T-cell (primary cell): ENCODE measurements at places on chromosomes 4 and X.

DNA sequence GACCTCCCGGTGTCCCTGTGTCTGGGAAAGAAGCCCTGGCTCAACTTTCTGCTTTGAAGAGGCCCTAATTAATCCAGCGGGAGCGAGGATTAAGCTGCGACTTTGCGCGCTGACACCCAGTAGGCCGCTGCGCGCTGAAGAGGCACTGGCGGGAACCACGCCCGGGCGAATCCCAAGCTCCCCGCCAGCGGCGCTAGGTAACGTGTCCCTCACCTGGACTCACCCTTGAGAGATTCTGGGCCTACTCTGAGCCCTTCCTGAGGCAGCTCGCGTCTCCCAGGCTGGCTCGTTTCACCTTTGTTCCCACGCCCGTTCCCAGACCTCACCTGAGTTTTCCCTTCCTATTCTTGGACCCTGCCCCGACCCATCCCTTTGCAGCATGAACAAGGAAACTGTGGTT lies 616 bp upstream of the KLHL34 start:
- no peak for DNase-seq

DNA sequence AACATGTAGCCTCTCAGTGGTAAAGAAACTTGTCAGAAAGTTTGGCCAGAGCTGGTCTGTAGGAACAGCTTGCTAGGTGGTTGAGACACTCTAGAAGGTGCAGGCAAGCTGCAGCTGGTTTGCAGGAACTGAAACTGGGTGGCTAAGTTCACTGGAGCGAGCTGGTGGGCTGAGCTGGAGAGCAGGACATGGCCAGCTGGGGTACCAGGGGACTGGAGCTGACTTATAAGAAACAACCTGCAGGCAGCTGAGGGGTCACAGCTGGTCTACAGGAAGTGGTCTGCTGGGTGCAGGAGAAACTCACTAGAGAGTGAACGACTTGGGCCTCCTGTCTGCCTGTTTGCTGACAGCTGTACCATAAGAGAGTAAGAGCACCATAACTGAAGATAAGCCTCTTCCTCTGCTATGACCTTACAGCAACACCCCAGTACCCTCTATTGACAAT lies 157.1 kb upstream of the LNX1 start:
- no peak for DNase-seq

DNA sequence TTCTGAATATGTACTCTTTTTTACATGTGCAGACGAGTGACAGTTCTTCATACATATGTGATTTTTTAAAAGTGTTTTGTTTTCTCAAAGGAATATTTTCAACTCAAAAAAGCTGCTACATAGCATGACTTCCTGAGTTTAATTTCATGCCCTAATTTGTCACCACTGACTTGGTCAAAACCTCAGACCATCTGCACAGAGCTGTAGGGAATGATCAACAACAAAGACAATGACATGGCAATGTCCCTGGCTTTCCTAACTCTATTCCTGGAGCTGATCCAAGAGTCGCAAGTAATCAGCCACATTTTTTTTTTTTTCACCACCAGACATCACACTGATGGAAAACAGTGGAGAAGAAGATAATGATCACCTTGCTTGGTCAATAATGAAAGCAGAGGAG lies 97.7 kb downstream of the TMA16 start:
- no peak for DNase-seq

DNA sequence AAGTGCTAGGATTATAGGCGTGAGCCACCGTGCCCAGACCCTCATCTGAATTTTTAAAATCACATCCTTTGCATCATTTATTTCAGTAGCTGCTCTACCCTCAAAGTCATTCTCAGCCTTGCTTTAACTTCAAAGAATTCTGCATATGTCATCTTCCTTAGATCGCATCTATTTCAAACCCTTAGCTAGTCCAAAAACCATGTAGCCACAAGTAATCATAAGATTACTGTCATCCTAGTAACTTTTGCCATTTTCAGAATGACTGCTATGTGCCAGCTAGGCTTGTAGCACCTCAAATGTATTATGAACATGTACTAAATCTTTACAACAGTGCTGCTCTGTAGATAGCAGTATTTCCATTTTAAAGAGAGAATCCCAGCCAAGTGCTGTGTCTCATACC lies 45.5 kb upstream of the KLF3 start:
- DNase-seq: no peak
